Activated CD8-positive, alpha-beta memory T cell treated with anti-CD3 and anti-CD28 coated beads, Interleukin-2, amount 10 ng/mL, durations not matched to agents 7 days and 5 days (primary cell): ENCODE measurements at places on chromosomes 2 and 18.

DNA sequence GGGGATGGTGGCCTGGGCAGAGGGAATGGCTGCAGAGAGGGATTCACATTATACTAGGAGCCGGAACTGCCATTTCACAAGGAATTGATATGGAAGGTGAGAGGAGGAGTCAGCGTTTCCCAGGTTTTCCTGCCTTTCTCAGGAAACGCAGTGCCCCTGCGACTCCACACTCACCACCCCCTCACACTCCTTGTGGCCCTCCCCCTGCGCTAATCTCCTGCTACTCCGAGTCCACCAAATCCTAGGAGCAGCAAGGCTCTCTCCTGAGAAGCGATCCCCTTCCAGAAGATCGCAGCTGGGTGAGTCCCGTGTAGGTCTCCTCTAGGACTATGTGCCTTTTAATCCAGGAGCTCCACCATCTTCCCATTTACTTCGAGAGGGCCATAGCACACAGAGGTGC lies 140.6 kb downstream of the VAPA start:
- DNase-seq: no peak

- DNase-seq: no peak
Observed at GRCh38 chr2:120884472-120885290, 149.0 kb downstream of the GLI2 start.

DNA sequence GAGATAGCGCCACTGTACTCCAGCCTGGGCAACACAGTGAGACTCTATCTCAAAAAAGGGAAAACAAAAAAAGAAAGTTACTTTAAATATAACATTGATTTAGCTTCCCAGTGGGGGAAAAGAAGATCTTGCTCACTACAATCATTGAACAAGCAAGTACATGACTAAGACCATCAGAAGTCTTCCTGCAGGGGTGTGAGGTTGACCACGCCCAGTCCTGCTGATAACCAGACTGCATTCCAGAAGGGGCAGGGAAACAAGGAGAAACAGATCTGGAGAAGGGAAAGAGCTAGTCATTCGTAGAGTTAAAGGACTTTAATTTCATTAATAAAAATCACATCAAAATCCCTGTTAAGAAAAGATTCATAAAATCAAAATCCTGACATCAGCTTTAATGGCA lies 77.5 kb downstream of the EPHA4 start:
- DNase-seq: no peak

DNA sequence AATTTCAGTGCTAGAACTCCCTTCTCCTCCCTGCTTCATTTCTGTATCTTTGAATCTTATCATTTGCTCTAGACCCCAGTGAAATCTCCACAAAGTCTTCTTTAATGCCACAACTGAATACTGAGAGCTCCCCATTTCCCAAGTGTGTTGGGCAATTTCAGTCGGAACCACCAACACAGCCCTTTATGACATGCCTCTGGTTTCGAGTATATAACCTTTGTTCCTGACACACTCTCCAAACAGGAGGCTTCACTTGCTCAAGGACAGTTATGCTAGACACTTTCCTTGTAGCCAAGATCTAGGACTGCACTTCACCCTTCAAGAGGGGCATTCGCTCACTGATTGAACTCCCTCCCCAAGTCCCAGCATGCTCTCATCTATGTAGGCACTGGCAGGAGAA lies 18.6 kb upstream of the TTR start:
- DNase-seq: no peak

- DNase-seq: no peak
Observed at GRCh38 chr2:150413910-150414309, 73.6 kb downstream of the RND3 start.

GRCh38 chr18:22320771-22321170 lies 96.9 kb downstream of the CTAGE1 start:
- DNase-seq: no peak
